ENCODE measurements at places on chromosomes 11 and 22. TPM values are rescaled to one million over a fixed set of nuclear protein-coding genes. Genes with fewer than 3 reads are reported as not detected.

The HEPN1 gene
- not detected for total RNA-seq

The OR5A1 gene
- total RNA-seq = not detected

The F2 gene
- not detected for total RNA-seq

The OR10AG1 gene
- total RNA-seq = not detected

The GRIA4 gene
- 1.2 TPM for total RNA-seq

The TNKS1BP1 gene
- 108 TPM for total RNA-seq

The SOX10 gene
- total RNA-seq = not detected

The LMO2 gene
- total RNA-seq = 21.8 TPM

The CASP5 gene
- total RNA-seq = not detected

The CABP7 gene
- total RNA-seq = not detected

The OR52N4 gene
- not detected for total RNA-seq

The INPP5J gene
- total RNA-seq = under 0.01 TPM

The FAM168A gene
- 15.5 TPM for total RNA-seq

The DKK3 gene
- total RNA-seq = 334 TPM

The SYT8 gene
- total RNA-seq = 0.82 TPM

The NXPE2 gene
- total RNA-seq = not detected

The TP53I11 gene
- total RNA-seq = 27.4 TPM

The GLYAT gene
- not detected for total RNA-seq

The CACNA1I gene
- 0.08 TPM for total RNA-seq
